Substantia nigra (tissue), 51 donors: ENCODE measurements at places on chromosomes 6 and 20.

- no peak for DNase-seq
Measured at GRCh38 chr6:11917951-11918738, 94.0 kb upstream of the HIVEP1 start.

DNA sequence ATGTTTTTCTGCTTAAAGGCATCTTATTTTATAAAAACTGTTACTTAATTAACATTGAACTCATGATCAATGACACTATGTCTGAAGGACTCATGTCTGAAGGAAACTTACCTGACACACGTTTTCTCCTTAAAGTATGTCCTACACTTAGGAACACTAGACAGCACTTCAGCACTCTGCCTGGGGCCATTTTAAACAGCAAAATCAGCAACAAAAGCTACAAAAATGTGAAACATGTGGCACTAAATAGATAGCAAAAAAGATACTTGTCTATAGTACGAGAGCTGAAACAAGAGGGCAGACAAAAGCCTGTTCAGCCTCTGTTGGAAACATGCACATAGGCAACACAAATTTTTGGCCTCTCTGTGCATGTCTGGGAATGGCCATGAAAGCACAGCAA lies 93.5 kb upstream of the TMEM30A start:
- DNase-seq = no peak

GRCh38 chr20:22601361-22602141 lies 17.2 kb upstream of the FOXA2 start:
- DNase-seq = no peak

DNA sequence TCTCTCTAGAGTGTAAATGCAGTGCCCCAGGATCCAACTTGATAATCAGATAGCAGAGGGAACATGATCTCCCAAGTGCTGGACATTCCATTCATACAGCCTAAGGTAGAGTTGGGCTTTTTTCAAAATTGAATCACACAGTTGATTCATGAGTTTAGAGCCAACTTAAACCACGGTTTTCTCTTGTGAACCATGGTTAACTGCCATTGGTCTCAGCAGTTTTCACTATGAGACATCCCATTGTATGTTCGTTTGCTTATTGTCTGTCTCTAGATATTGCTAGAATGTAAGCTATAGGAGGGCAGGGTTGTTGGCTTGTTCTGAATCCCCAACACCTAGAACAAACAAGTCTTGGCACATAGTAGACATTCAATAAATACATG lies 37.2 kb upstream of the TAF8 start:
- no peak for DNase-seq

DNA sequence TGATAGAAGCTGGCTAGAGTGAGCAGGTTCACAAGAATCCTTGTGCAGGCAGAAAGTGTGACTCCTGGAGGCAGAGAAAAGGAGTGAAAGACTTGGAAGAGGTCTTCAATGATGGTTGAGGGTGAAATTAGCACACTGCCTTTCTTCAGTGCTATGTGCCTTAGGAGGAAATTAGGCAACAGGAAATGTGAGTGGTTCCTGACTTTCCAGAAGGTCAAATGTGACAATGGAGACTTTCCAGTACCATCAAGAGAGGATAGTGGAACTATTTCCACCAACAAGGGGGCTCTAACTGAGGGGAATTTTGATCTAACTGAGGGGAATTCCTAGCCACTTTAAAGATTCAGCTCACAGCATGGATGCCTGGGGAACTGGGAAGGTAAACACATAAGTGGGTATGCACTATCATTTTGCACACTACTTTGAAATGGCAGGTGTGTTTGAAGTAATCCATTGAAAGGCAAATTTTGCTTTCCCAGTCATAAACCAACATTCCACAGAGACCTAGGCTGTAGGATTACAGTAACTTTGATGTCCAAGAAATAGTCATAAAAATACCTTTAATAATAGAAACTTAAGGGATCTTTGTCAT lies 90.0 kb downstream of the PERP start:
- no peak for DNase-seq

- DNase-seq = no peak
Measured at GRCh38 chr20:37581246-37581645, 53.6 kb upstream of the BLCAP start.

- no peak for DNase-seq
Measured at GRCh38 chr6:111566222-111566734, 39.4 kb downstream of the TRAF3IP2 start.

GRCh38 chr6:34323300-34323699 lies 69.2 kb downstream of the NUDT3 start:
- no peak for DNase-seq

DNA sequence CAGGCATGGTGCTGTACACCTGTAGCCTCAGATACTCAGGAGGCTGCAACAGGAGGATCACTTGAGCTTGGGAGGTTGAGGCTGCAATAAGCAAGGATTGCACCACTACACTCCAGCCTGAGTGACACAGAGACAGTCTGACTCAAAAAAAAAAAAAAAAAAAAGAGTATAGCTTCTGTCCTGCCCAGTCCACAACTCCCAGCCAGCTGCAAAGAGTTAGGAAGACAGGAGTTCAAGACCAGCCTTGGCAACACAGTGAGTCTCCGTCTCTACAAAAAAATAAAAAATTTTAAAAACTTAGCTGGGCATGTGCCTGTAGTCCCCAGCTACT lies 28.3 kb upstream of the TLDC2 start:
- DNase-seq = no peak

GRCh38 chr6:46263707-46264086 lies 92.9 kb upstream of the ENPP5 start:
- DNase-seq = no peak

DNA sequence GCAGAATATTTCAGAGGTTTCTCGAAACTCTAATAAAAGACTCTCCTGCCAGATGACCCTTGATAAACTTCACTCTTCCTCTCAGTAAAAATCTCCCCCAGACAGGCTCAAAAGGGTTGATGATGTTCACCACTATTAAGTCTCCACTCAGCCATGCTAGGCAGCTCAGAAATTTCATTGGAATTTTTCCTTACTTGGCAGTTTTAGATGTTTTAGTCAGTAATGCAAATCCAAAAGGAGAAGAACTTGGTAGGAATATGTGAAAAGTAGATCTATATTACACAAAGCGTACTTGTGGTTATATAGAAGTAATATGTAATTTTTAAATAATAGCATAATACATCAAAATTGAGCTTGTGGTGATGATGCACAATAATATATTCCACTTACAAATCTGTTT lies 333.0 kb downstream of the PHF3 start:
- no peak for DNase-seq

DNA sequence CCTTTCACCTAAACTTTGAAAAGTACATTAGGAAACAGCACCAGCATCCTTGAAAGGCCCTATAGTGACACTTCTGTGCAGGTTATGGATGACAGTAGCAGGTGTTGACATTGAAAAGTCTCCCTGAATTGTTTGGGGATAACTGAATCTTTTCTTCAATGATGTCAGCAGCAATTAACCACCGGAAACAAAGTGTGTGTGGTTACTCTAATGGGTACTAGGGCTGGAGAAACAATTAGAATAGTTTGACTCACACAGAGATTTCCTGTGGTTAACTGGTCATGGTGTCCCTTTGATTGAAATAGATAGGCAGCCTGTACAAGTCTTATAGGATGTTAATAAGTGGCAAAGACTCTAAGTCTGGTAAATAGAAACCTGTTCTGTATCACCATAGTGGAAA lies 189.1 kb downstream of the TBX18 start:
- no peak for DNase-seq

- DNase-seq = no peak
Measured at GRCh38 chr6:158816329-158816728, 2.8 kb downstream of the EZR start.

- DNase-seq = no peak
Measured at GRCh38 chr20:25706793-25707192, 10.1 kb upstream of the ZNF337 start.

GRCh38 chr20:46541229-46541935 lies 9.1 kb downstream of the OCSTAMP start:
- no peak for DNase-seq

DNA sequence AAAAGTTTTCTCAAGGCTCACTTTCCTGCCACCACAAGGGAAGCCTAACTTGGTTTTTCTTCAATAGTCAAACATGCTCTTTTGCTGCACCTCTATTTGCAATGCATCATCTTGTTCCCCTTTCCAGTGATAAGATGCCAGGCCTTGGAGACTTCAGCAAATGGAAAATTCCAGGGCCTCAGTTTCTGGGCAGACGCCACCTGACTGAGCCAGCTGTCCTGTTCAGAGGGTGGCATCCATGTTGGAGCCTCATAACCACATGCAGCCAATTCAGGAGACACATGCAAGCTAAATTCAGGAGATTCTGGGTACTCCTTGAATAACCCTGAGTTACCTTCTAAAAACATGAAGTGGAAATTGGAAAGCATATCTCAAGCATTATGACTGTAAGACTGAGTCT lies 285.6 kb upstream of the RNF24 start:
- DNase-seq = no peak

GRCh38 chr20:44666066-44666465 lies 14.6 kb upstream of the ADA start:
- no peak for DNase-seq

DNA sequence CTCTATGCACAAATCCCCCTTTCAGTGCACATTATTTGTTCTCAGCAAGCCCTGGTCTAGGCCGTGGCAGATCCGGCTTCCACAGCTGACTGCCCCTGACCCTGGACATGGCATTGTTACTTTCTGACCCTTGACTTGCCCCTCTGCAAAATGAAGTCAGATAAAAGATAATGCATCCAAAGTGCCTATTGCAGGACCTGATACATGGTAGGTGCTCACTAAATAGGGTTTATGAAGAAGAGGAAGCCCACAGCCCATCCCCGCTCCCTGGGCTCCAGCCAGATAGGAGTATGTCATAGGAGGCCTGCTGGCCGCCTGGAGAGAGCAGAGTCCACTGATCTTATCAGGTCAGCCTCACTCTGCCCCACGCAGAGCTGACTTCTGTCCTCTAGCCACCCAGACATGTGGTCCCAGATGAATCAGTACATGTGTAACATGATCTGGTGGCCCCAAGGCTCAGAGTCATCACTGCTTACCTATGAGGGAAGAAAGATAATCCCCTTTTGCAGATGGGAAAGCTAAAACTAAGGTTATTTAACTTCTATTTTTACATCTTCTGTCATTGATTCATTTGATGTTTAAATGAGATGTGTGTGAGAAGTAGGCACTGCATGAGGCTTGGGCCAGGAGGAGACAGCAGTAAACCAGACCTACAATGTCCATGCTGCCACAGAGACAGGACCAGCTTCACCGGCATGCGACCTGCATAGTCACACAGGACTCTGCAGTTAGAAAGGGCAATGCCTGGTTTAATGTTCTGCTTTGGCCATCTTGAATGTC lies 20.4 kb downstream of the MAFB start:
- no peak for DNase-seq
